Activated CD8-positive, alpha-beta T cell treated with anti-CD3 and anti-CD28 coated beads for 36 hours (primary cell): ENCODE measurements at places on chromosomes 5 and 9. TPM values are rescaled to one million over a fixed set of nuclear protein-coding genes. Genes with fewer than 3 reads are reported as not detected.
A peak's percentile ranks its signal among the peaks of the same experiment; 100 is the strongest.

DNA sequence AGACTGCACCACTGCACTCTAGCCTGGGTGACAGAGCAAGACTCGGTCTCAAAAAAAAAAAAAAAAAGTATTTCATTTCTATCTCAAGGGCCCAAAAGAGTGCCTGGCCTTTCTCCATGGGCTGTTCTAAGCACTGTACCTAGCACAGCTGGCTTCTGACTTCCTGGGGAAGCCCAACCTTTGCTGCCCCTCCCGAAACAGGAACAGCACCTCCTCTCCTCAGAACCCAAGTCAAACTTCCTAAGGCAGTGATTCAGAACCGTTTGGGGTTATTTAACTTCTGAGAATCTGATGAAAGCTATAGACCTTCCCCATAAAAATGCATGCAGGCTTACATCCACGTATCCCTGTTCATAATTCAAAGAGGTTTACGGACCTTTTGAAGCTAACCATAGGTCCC lies 57.8 kb downstream of the NRG2 start:
- DNase-seq, result no peak

ZNF169 gene
- 5.5 TPM for total RNA-seq

OLFML2A gene
- total RNA-seq, result not detected

CRB2 gene
- 0.09 TPM for total RNA-seq

- no peak for DNase-seq
These were observed 244.4 kb upstream of the TUT7 start for GRCh38 chr9:86598411-86599239.

STING1 gene
- total RNA-seq, result 46.3 TPM

DNA sequence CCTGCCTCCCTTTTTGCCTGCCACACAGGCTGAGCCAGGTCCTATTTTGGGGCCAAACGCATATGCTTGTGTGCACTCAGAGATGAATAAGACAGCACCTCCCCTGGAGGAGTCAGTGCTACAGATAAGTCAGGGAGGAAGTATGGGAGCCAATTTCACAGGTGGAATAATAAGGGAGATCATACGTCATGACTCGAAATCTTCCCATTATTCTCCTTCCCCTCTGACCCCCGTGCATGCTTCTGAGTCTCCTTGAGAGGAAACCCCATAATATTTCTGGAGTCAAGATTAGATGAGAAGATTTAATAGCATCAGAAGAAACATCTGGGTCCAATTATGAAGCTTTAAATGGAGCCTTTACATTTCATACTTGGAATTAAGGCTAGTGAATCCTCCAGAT lies 15.1 kb upstream of the ZCCHC7 start:
- DNase-seq, result no peak

- DNase-seq, result no peak
These were observed 22.2 kb upstream of the GLDC start for GRCh38 chr9:6667633-6668280.

DNA sequence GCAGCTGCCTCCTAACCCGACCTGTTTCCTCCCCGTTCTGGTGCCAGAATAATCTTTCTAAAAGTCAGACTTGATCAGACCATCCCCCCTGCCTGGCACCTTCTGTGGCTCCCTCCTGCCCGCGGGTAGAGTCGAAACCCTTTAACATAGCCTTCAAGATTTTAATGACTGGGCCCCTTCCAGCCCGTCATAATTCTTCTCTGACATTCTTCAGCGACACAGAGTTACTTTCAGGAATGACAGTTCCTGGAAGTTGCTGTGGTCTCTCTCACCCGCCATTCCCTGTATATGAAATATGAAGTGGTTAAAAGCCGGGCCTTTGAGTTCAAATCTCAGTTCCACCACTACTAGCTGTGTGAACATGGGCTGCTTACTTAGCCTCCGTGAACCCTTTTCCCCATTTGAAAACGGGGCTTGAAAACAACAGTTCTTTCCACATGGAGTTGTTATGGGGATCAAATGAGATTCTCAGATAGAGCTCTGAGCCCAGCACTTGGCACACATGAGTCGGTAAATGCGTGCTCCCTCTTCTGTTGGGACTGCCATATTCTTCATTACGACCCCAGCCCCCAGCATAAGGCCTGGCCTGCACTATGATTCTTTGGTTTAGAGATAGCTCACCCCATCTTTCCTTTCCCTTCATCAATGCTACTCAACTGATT lies 737 bp downstream of the NANS start:
- peak; percentile 66 for DNase-seq

SLC4A9 gene
- total RNA-seq, result 0.36 TPM

BTNL8 gene
- total RNA-seq, result not detected

FOXD1 gene
- 1.5 TPM for total RNA-seq

DNAI1 gene
- total RNA-seq, result 0.18 TPM

- DNase-seq, result peak; percentile 86
These were observed 552 bp downstream of the OTULINL start for GRCh38 chr5:14581891-14582796.

GRCh38 chr5:1731091-1731639 lies 68.5 kb downstream of the MRPL36 start:
- no peak for DNase-seq

DNA sequence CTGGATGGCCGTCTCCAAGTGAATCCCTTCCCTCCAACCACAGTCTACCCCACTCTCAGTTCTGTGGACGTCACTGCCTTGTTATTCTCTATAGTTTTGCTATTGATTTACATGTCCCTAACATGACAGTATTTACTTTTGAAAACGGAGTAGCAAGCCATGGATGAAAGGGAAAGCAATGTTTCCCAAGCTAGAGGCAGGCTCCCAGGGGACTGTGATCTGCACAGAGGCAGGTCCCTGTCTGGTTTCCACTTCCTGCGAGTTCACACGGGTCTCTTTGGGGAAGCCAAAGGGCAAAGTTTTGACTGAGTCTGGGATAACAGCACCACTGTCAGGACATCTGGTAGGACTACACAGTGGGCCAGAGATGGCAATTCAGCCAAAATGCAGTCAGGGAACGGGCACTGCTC lies 12.7 kb downstream of the C9orf153 start:
- no peak for DNase-seq

TAF11L10 gene
- not detected for total RNA-seq

LMX1B gene
- not detected for total RNA-seq

SLCO6A1 gene
- total RNA-seq, result not detected

PCDHB4 gene
- not detected for total RNA-seq

ADAMTS12 gene
- not detected for total RNA-seq

COX7C gene
- total RNA-seq, result 738 TPM

GRCh38 chr5:180353048-180353979 lies at the start of gene GFPT2:
GFPT2 (minus strand) TSS chr5:180353336; CDS start chr5:180353217, 119 bp downstream.
- DNase-seq, result peak; percentile 60

- no peak for DNase-seq
These were observed 252.3 kb downstream of the DNAH5 start for GRCh38 chr5:13692172-13692571.

NUTM2F gene
- not detected for total RNA-seq
